Lower lobe of right lung (tissue), 2 donors: ENCODE measurements at places on chromosomes 12 and 14. TPM values are rescaled to one million over a fixed set of nuclear protein-coding genes. Genes with fewer than 3 reads are reported as not detected.

- no peak for DNase-seq
- H3K27ac ChIP-seq = peak overlapping the region; percentile 39
- H3K27me3 ChIP-seq = no peaks in the 10 kb centered on the region
Measured at GRCh38 chr14:104746071-104746545, 6.8 kb upstream of the SIVA1 start.

- H3K4me1 ChIP-seq = no peaks in the 10 kb centered on the region
- H3K36me3 ChIP-seq = no peaks in the 10 kb centered on the region
- no peak overlapping the region for H3K27ac ChIP-seq
Measured at GRCh38 chr12:125005652-125006051, 12.2 kb downstream of the BRI3BP start.

Gene LMNTD1
- 2.6 TPM for total RNA-seq

Gene SLC35F4
- not detected for total RNA-seq

DNA sequence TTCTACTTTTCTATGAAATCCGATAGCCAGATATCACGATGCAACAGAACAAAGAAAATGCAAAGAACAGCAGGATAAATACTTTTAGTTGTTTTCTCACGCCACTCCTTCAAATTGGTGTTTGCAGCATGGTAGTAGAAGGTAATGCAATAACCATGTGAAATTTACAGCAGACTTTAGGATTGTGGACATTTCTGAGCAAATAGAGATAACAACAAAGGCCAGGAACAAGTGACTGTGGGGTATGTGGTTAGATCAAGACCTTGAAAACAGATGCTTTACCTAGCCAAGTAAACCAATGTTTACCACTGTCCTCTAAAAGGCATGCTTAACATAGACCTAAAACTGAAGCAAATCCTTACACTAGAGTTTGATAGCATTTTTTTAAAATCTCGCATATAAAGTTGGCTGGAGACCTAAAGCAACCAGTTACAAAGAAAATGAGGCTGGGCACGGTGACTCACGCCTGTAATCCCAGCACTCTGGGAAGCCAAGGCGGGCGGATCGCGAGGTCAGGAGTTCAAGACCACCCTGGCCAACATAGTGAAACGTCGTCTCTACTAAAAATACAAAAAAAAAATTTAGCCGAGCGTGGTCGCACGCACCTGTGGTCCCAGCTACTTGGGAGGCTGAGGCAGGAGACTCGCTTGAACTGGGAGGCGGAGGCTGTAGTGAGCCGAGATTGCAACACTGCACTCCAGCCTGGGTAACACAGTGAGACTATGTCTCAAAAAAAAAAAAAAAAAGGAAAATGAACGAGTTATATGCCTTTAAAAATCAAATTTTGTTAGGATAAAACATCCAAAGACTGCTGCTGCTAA is 123.2 kb upstream of the FOXN3 start:
- no peak for DNase-seq
- H3K4me1 ChIP-seq = peaks cover 7% of the 10 kb centered on the region
- no peak overlapping the region for H3K4me3 ChIP-seq
- no peaks in the 10 kb centered on the region for H3K27me3 ChIP-seq
